ENCODE measurements at places on chromosomes 12 and 14.
A peak's percentile ranks its signal among the peaks of the same experiment; 100 is the strongest.

DNA sequence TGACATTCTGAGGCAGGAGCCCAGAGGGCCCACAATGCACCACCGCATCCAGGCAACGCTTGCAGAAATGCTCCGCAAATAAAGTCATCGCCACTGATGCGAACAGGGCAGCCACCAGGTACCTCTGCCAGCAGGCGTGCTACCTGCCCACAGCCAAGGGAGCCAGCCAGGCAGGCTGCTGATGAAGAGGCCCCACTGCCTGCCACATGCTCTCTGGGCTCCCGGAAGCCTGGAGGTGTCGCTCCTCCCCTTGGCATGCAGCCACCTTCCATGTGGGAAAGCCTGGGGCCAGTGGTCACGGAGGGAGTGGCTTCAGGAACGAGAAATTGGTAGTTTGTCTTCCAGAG lies 14.7 kb downstream of the GPR132 start:
- DNase-seq, result no peak

DNA sequence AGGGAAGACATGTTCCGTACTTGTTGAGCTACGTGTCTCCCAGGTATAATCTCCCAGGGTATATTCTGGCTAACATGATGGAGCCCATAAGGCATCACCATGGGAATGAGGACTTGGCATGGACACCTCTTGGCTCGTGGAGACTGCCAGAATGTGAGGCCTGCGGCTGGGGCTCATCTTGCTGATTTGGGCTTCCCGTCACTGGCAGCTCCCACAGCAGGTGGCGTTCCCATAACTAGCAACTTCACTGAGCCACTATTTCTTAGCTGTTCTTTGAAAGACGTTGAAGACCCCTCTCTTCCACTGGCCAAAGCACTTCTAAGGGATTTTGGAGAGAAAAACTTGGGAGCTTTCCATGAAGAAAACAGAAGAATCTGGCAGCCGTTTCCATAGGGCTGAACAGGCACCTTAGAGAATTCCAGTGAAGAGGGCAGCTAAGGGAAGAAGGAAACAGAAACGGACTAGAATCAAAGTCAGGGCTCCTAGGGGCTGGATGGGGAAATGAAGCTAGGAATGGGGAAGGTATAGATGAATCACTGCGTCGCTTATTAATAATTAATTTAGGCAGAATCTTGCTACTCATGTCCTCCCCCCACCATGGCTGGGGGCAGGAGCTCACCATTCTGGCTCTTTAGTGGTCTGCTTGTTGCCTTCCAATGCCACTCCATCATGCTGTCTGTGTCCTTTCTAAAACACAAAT lies 39.7 kb upstream of the FOS start:
- no peak for DNase-seq

DNA sequence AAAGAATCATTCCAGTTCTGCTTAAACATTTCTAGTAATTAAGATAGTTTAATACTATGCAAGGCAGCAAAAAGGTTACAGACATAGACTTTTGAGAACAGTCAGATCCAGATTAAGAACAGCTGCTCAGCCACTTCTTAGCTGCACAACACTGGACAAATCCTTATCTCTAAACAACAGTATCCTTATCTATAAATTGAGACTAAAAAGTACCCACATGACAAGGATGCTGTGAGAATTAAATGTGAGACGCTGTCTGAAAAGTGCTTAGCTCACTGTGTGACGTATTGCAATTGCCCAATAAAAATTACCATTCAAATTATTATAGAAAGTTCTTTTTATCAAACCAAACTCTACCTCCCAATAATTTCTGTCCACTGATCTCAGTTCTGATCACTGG lies 35.5 kb downstream of the BORCS5 start:
- DNase-seq, result no peak

DNA sequence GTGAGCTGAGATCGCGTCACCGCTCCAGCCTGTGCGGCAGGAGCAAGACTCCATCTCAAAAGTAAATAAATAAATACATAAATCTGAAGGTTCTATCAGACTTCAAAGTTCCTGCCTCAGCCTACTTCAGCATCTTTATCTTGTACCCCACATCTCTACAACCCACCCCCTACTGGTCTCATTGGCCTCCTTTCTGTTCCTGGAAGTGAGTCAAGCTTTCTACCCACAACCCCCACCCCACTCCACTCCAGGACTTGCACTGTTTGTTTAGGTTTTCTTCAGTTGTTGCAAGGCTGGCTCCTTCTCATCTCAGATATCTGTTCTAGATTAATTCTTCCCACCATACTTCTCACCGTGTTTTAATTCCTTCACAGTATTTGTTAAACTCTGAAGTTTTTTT lies 714 bp upstream of the PSMC6 start:
- peak; percentile 59 for DNase-seq

DNA sequence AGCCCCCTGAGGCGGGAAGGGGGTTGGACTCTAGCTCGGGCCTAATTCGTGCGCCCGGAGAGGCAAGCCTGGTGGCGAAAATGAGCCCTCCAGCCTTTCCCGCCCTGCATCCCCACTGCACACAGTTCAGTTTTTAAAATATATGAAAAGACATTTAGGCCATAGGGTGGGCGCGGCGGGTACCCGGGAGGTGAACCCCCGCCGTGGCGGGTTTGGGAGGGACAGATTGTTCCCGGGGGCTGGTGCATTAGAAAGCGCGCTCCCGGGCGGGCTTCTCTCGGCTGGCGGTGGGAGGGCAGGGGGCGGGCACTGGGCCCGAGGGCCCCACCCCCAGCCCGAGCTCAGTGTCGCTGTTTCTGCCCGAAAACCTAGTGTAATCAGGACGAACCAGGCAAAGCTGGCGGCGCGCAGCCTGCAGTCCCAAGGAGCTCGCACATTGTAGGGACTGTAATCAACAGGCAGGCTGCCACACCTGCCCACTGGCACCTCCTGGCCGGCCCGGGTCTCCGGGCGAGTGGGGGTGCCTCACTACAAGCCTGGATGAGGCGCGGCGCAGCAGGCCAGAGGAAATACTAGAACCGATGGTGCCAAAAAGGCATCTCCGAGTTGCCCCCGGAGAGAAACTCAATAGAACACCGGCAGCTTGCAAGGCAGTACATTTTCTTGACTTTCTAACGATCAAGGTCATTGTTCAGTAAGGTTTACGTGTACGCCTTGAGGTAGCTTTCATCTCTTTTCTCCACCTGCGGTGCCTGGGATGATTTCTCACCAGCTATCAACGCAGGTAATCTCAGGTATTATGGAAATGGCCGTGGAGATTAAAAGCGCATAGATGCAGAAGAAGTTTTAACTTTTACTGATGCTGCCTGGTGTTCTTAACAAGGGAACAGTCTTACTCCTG lies 764 bp upstream of the SPTB start:
- DNase-seq, result peak; percentile 56

GRCh38 chr12:124913474-124914391 lies 717 bp downstream of the UBC start:
- peak; percentile 93 for DNase-seq

GRCh38 chr12:77947746-77948145 lies 117.1 kb downstream of the NAV3 start:
- no peak for DNase-seq

- no peak for DNase-seq
Observed at GRCh38 chr12:65266408-65266807, 12.1 kb upstream of the MSRB3 start.

- DNase-seq, result no peak
Observed at GRCh38 chr12:75951399-75952278, 79.9 kb downstream of the PHLDA1 start.

DNA sequence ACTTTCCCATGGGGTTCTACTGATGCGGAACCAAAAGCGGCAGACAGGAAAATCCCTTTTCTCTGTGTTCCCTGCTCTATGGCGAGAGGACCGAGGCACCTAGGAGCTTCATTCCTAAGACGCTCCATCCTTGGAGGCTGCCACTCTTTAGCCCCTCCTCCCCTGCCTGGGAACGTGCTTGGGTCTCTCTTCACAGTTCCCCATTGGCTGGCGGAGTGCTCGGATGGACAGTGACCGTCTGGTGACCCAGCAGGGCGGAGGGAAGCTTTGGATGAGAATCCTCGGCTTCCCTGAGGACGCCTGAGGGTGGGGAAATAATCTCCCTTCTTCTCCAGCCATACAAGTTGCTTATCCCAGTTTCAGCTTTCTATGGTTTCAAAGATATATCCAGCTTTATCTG lies 37.3 kb downstream of the KCNA5 start:
- no peak for DNase-seq

DNA sequence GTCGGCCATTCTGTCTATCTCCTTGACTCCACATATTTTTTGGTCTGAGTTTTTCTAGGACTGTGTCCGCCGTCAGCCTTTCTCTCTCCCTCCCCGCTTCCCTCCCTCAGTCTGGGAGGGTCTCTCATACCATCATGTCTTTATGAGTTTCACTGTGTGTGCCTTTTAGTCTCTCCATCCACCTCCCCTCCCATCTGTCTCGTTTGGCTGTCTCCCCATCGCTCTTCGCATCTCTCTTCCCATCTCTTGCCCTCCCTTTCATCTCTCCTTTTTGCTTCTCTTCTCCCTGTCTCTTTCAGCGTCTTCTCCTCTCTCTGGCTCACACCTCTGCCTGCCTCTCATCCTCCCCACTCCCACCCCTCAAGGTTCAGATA lies 6.9 kb upstream of the CISTR start:
- DNase-seq, result no peak

- DNase-seq, result peak; percentile 27
Observed at GRCh38 chr14:50089208-50089607, 27.2 kb downstream of the VCPKMT start.

DNA sequence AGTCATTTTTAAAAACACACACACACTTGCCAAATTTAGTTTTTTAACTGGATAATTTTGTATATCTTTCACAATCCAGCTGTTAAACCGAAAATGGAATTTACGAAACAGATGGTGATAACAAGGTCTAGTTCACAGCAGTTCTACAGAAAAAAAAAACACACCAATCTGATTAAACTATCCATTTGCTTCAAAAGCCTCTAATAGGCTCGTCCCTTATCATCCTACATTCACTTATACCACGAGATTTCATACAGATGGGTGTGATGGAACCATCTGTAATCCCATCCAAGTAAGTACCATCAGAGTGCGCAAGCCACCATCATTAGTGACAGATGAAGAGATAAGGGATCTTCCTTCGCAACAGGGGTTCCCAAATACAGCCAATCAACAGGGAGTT lies 20.1 kb downstream of the GCH1 start:
- no peak for DNase-seq

GRCh38 chr12:32535288-32535999 lies 136.1 kb downstream of the FGD4 start:
- no peak for DNase-seq
